NCI-H446 (cell line): ENCODE measurements at places on chromosomes 1 and 21.

- no peak for DNase-seq
Observed at GRCh38 chr1:216113181-216113580, 310.1 kb downstream of the USH2A start.

DNA sequence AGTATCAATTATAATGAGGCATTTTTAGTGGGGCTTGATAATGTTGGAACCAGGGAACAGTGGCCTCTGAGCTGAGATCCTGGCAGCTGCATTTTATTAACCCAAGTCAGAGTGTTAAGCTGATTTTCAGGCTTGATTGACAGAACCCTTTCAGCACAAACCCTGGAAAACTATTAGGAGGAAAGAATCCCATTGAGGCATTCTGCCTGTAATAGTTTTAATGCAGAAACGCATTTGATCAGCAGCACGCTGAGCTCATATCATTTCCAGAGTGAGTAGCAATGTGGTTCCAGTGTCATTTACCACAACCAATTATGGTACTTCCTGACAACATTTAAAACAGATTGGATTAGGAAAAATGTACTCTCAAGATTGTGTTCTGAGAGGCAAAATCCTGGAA, 78.3 kb upstream of the BARHL2 start:
- no peak for DNase-seq

DNA sequence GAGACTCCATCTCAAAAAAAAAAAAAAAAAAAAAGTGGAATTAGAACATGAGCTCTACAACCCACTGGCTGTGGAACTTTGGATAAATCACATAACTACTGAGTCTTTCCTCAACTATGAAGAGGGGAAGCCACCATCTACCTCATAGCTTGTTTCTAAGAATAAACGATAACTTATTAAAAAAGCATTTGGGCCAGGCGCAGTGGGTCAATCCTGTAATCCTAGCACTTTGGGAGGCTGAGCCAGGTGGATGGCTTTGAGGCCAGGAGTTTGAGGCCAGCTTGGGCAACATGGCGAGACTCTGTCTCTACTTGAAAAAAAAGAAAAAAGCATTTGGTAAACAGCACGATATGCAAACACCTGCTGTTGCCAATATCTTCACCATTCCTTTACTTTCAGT, 31.8 kb upstream of the MEF2D start:
- no peak for DNase-seq

DNA sequence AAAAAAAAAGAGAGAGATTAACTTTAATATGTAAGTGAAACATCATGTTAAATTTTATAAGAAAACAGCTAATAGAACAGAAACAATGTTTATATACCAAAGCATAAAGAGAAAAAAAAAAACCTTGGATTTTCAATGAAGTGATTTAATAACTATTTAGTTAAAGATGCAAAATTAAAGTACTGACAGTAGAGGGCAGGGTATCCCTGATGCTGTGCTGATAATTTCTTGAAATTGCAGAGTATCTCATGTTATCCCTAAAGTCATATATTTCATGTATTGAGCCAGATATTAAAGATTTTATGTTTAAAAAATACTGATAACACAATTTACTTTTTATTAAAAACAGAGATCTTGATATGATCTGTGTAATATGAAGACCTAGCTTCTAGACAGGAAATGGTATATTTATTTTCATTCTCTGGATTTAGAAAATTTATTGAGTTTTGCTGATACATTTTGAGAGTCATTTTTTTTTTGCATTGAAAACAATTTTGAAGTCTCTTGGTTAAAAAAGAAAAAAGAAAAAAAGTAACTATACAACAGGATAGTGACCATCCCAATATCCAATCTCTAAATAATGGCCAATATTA, 273.2 kb downstream of the USP25 start:
- no peak for DNase-seq

DNA sequence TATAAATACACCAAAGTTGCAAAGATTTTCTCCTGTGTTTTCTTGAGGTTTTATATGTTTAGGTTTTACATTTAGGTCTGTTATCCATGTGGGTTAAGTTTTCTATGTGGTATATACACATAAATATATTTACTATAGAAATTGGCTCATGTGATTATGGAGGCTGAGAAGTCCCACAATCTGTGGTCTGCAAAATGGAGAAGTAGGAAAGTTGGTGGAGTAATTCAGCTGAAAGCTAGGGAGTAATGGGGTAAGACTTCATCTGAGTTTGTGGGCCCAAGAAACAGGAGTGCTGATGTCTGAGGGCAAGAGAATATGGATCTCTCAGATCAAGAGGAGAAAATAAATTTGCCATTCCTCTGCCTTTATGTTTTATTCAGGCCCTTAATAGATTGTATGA, 146.0 kb downstream of the GPATCH2 start:
- DNase-seq = no peak

DNA sequence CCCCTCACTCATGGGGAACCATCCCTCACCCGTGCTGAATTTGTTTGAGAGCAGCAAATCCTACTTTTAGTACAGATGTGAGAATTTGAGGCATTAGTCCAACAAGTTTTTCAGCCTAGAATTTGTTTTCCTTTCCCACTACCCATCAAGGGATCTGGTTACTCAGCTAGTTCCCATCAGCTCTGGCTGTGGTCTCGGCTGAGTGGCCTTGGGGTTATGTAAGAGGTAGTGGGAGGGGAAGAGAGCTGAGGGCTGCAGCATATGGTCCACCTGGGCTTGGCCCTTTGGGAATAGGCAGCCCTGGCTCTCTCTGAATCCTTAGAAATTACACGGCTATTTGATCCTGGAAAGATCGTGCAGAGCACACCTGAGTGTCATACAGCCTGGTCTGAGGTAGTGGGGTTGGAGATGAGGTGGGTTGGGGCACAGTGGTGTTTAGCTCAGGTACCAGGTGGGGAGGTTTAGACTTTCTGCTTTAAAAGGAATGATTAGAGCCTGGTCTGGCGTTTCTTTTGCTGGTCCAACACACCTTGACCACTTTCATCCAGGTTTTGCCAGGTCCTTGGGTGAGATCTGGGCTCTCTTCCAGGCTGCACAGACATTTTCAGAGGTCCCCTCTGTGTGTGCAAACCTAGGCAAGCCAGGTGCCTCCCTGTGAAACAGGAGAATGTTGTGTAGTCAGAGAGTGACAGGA, 4.2 kb downstream of the GSTM4 start:
- DNase-seq = no peak

GRCh38 chr1:82227306-82228095, 426.8 kb downstream of the ADGRL2 start:
- peak; percentile 23 for DNase-seq

GRCh38 chr1:59220356-59220755, 76.5 kb upstream of the FGGY start:
- DNase-seq = no peak

DNA sequence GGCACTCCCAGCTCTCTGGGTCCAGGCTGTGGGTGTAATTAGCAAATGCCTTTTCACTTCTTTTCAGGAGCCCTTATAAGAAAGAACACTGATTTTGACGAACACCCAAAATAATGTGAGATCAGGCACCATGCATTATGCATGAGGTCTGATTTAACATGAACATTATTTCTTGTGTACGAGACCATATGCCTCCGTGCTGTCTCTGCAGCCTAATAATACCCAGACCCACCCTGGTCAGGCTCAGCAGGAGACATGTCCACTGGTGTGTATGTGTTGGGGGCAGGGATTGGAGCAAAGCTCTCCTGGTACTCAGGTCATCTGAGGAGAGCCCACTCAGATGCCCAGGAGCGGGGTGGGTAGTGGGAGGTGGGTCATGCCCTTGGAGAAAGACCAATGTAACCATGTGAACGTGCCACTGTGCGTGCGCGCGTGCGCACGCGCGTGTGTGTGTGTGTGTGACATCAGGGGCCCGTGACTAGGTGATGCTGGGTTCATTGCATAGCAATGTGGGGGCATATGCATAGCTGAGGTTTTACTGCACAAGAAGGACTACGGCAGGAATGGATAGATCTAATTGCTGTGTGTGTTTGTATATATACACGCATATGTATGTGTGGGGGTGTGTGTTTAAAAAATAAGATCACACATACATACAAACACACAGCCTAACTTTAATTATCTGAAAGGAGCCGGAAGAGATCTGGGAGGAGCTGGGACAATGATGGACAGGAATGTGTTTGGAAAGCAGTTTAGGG, 7.1 kb downstream of the POU3F1 start:
- DNase-seq = no peak

DNA sequence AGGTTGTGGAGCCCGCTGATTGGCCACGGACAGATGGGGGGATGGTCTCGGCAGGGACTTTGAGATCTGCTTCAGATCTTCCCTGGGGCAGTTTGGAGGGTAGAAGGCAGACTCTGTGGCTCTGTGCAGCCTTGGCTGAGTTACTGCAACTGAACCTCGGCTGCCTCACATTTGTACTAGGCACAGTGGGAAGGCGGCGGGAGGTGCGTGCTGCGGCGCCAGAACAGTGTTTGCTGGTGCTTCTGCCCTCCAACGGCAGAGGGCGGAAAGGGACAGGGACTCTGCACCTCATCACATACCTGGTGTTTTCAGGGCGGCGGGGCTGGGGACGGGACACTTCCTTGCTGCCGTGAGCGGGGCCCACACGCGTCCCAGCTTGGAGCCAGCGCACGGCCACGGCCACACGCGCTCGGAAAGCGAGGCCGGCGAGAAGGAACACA, 26.2 kb downstream of the SLC66A1 start:
- no peak for DNase-seq

DNA sequence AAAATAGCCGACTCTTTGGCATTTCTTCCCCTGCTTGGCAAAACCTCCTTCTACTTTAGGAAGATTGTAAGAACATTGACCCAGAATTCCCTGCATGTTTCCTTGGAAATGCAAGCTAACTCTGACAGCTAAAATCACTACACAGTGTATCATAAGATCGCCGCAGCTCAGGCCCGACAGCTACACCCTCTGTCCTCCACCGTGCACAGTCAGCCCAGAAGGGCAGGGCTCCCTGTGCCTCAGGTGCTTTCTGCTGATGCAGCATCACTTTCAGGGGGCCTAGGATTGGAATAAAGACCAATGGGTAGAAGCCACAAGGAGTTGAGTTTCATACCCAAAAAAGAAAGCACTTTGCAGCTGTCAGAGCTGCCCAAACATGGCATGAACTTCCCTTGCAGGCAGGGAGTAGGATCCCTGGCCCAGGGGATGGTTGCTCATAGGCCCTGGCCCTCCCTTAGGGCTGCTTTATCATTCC, 145.3 kb downstream of the SEC16B start:
- no peak for DNase-seq

DNA sequence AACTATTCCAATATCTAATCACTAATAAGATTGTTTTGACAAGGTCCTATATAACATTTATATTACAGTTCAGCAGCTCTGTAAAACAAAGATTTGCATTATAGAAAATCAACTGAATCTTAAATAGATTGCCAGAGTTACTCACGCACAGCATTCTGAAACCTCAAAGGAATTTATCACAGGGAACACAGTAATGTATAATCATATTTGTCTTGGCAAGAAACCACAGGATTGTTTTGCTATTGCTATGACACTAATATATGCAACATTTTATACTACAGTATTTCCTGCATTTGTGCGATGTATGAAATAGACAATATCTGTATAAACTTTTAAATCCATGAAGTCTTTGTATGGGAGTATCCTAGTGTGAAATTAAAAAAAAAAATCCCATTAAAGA, 101.4 kb downstream of the PLPPR5 start:
- no peak for DNase-seq

DNA sequence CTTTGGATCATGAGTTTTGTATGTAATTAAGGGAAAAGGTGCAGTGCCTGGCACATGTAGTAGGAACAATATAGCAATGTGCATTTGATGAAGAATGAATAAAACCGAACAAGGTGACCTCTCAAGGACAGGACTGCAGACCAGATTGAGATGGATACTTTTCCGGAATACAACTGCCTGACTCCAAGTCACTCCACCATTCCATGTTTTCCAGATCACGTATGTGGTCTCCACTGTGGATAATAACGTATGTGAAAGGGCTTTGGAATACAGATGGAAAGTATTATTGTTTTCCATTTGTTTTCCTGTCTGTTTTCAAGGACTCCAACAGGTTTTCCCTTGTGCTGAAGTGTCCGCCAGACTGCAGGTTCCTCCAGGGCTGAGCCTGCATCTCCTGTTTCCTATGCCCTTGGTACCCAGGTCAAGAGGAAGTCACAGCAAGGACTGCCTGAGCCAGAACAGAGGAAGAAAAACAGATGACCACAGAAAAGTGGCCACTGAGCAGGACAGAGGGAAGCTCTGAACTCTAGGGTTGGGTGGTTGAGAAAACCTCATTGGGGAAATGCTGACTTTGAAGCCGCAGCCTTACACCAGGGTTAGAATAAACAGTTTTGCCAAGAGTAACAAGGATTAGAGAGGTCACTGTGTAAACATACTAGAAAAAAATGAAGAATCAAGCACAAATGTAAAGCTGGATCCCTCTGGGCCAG, 4.0 kb downstream of the CFAP45 start:
- DNase-seq = no peak

DNA sequence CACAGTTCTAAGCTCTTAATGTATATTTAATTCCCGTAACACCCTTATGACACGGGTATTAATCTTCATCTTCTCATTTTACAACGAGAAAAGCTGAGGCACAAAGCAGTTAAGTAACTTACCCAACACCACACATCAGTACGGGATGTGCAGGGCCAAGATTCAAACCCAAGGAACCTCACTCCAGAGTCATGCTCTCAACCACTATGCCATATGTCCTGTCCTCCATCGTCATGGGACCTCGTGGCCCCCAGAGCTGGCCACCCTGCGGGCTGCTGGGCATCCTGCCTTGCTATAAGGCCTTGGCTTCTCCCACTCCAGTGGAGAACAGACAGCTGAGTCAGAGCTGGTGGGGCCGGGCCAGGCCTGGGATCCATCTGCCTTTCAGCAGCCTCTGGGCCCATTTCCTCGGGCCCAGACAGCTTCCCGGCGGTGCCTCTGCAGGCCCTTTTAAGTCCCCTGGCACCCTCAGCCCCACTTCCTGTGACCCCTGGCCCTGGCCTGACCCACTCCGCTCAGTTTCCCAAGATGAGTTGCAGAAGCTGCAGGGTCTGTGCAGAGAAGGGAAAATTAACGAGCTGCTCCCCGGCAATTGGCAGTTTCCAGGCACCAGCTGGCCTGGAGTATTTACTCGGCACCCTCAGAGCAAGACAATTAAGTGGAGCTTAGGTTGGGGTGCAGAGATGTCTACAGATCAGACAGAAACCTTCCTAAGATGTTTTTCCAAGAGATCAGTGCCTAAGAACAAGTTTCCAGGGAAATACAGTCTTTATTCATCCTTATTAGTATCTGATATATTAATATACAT, 98.2 kb downstream of the EPHB2 start:
- peak; percentile 80 for DNase-seq

DNA sequence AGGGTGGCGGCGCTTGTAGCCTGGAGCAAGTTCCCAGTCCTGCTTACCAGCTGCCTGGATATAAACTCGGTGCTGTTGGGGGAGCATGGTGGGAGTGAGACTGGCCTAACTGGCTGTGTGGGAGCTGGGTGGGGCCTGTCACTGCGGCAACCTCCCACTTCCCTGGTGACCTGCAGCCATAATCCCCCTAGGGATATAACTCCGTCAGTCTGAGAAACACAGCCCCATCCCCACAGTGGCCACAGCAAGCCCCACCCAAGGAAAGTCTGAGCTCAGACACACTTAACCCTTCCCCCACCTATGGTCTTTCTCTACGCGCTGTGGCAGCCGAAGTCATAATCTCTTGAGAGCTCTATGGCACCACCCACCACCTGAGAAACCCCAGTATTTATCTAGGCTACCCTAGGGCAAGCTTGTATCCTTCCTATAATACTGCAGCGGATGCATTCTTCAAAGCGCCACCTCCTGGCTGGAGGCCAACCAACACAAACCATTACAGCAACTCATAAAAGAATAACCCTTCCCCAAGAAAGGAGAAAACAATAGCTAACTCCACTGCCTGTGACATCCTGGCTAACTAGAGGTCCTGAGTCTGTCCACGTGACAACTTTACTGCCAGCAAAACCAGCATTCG, 57.4 kb downstream of the ZNF648 start:
- no peak for DNase-seq
